ENCODE measurements at places on chromosomes 7 and 10.

GRCh38 chr10:121838931-121839330, 88.9 kb downstream of the ATE1 start:
- no peak for DNase-seq

DNA sequence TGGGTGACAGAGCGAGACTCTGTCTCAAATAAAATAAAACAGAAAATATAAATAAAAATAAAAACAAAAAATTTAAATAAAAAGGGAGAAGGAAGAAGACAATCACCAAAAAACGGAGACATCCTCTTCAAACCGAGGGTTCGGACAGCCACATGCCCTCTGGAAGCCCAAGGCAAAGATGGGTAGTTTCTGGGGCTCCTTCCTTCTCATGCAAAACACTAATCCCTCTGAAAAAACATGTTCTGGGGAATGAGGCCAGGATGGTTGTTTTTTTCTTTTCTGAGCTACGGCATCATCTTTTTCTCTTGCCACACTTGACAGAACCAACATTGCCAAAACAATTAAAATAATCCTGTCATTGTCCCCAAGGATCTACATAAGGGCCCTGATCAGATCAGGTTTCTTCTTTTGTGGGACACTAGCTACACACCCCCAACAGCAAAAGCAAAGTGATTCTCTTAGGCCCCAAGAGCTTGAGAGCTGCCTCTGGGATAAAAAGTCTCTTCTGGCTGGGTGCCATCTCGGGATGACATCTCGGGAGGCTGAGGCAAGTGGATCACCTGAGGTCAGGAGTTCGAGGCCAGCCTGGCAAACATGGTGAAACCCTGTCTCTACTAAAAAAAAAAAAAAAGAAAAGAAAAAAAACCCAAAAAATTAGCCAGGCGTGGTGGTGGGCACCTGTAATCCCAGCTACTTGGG, 14.2 kb upstream of the POR start:
- no peak for DNase-seq

DNA sequence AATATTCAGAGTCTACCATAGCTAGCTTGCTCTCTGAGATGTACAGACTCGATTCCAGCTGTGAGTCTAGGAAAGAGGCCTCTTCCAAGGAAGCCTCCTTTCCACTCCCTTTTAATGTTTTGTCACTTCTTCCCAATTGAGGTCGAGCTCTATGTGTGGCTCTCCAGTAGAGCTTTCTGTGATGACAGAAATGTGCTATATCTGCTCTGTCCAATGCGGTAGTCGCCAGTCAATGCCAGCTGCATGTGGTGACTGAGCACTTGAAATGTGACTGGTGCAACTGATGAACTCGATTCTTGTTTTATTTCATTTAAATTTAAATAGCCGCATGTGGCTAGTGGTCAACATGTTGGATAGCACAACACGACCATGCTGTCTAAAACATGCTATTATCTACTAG, 387.0 kb upstream of the NRP1 start:
- no peak for DNase-seq

GRCh38 chr10:28294809-28295208, 8.1 kb downstream of the MPP7 start:
- no peak for DNase-seq

GRCh38 chr10:123144697-123145541, 3.0 kb upstream of the HMX2 start:
- DNase-seq, result no peak

DNA sequence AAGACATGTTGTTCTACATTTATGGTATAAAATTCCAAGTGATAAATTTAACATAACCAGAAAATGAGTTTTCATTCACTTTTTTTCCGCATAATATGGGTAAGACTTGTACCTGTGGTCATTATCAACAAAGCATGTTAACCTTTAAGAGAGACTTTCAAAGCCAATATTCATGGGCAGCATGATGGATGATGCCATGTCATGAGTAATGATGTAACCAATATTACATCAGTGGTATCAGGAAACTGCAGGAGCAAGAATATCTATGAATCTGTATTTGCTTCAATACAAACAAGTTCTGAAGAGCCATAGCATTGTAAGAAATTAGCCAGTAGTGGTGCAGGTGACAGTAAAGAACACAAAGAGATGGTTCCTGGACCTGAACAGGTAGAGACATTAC, 126.9 kb downstream of the C1GALT1 start:
- DNase-seq, result no peak

GRCh38 chr10:23099816-23100215, 4.4 kb downstream of the MSRB2 start:
- DNase-seq, result peak; percentile 37

- no peak for DNase-seq
Measured at GRCh38 chr10:19966751-19967150, 150.5 kb downstream of the PLXDC2 start.

DNA sequence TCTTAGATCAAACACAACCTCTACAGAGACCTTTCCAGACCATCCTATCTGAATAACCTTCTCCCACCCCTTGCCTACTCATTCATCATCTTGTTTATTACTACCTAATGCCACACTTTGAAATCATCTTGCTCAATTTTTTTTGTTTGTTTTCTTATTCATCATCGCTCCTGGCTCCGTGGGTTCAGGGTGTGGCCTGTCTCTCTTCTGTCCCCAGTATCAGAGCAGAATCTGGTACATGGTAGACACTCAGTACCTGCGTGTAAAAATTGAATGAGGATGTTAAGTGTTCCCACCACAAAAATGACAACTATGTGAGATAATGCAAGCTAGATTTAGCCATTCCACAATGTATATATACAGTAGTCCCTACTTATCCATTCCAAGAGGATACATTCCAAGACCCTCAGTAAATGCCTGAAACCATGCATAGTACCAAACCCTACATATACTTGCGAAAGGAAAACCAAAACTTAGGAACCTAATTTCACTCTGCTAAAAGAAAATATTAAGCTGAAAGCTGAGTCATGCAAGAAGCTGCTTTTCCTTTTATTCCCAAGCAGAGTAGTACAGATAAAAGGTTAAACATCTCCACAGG, 72.1 kb upstream of the SEC61G start:
- peak; percentile 14 for DNase-seq

GRCh38 chr7:94578614-94579013, 69.0 kb downstream of the CASD1 start:
- DNase-seq, result no peak

GRCh38 chr7:123682690-123683089, 27.0 kb downstream of the LMOD2 start:
- peak; percentile 80 for DNase-seq

GRCh38 chr10:73576178-73576889, 14.8 kb downstream of the USP54 start:
- peak; percentile 88 for DNase-seq

GRCh38 chr7:144011458-144012230, 11.5 kb downstream of the OR6B1 start:
- peak; percentile 62 for DNase-seq

DNA sequence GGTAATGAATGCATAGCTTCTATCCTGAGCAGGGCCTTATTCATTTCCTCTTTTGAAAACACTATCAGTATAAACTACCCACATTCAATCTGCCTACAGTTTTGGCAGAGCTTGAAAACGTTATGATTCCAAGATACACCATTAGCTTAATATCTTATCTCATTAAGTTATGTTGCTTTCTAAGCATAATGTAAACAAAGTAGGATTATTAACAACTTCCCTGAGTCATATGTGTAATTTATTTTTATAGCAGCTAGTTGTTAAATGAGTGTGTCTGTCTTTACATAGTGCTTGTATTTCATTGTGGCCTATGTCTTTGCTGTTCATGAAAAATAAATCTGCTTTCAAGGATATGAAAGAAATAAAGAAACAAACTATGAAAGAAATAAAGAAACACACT, 106.2 kb upstream of the DLX6 start:
- DNase-seq, result no peak

DNA sequence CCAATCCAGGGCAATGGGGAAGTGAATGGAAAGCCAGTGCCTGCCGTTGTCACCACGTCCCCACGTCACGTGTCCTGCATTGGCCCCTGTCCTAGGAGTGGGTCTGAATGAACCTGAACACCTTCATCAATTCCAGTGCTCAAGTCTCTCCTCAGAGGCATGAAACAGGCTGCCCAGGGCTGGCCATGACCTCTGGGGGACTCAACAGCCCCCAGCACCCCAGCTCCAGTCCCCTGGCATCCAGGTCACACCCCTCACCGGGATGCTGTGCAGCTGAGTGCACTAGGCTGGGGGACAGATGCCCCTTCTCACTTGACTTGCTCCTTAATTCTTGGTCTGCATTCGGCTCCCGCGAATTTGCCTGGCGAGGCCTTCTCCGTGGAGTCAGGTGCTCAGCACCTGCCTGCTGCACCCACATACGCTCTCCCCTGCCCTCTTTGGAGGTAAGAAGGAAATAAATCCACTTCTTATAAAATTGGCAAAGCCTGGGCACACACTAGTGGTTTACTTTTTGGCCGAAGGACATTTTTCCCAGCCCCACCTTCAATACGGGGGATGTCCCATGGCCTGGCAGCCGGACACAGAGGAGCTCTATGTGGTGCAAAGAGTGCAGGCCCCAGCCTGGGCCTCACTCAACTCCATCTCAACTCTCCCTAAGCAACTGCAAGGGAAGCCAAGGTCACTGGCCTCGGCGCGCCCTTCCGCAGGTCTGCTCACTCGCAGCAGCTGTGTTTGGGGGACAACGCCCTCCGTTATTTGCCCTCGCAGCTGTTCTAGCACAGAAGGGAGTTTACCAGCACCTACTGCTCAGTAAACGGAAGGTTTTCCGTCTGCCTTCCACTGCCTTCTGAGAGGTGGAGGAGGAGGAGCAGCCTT, 77.6 kb upstream of the SHH start:
- no peak for DNase-seq

GRCh38 chr10:30056767-30057355, 2.5 kb downstream of the JCAD start:
- DNase-seq, result peak; percentile 36

DNA sequence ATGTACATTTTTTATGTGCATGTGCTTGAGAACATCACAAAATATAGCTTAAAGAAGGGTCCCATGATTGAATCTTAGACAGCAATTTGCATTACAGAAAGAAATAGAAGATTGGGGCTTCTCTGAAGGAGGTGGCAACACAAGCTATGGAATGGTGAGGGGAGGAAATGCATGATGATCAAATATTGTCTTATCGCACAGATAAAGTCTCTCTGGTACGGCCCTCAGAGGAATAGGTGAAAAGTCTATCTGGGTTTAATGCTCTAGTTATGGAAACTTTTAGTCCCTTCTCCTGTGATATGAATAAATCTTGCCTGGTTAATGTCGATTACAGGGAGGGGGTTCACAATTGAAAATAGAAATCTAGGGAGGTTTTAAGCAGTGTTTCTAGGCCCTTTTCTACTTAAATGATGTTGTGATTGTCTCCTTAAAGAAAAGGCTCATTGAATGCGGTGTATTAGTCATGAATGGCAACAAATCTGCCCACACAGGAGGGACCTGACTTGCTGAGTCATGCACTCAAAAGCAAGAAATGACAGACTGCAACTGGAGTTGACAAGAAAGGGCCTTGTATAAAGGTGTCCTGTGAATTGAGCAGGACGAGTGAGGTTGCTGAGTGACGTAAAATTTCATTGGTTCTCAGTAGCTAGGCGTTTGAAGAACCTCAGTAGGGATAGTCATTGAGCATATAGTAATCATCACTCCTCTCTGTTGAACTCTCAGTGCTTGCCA, 133.4 kb upstream of the CSTF2T start:
- DNase-seq, result peak; percentile 45

DNA sequence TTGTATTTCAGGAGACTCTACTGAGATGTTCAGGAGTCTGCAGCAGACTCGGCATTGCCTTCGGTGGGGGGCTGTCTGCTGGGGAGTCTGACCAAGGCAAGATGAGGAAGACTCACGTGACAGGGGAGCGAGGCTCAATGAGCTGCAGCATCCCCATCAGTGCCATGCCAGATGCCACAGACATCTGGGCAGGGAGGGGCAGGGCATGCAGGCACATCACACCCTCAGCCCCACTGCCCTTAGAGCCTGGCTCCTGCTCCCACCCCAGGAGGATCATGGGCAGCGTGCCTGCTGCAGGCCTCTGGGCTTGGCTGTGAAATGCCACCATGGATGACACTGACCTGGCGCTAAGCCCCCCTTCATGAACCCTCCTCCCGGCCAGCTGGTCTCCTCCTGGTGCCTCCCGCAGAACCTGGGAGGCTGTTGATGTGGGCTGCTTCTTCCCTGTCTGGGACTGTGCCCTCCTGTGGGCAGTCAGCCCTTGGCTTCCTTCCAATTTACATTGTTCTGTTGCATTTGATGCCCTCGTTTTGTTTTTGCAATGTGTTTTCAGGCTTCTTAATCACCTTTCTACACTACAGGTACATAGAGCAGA, 235.0 kb downstream of the PAXIP1 start:
- DNase-seq, result no peak

DNA sequence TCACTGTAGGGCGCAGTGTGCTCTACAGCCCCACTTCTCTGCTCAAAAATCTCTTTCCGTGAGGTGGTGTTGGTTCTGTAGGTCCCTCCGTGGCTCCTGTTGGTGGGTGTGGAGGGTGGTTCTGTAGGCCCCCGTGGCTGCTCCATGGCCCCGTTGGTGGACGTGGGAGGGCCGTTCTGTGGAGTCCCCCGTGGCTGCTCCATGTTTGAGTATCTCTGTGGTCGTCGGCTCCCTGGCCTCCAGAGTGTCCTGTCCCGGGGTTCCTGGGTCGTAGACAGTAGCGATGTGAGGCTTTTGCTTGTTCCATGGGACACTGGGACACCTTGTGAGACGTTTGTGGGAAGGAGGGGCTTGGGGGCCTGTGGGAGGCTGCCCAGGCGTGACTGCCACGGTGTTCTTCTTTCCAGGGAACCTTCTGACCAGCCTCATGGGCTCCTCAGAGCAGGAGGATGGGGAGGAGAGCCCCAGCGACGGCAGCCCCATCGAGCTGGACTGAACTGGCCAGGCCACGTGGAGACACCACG, 18.6 kb downstream of the GET4 start:
- no peak for DNase-seq

DNA sequence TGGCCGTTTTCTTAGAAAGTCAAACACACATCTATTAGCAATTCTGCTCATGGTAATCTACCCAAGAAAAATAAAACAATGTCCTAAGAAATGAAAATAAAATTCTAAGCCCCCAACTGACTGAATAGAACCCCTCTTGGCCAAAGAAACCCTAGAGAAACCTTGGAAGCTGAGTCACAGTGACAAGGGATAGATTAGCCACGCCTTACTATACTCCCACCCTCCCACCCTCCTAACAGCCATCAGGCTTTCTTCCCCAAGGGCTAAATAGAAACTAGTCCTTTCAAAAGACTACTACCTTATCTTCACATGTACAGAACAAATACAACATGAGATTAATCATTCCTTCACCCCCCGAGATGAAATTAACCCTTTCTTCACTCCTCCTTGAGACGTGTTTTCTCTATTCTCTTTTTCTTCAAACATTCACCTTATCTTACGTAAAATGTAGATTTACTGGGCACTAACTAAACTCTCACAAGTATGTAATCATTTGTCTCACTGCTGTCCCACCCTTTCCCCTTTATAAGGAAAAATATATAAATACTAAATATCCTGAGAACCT, 57.5 kb downstream of the HTR7 start:
- no peak for DNase-seq
